HAP-1 (cell line): ENCODE measurements at places on chromosomes 16 and 17.
A peak's percentile ranks its signal among the peaks of the same experiment; 100 is the strongest.

- DNase-seq, result no peak
These were observed 11.1 kb upstream of the WFDC1 start for GRCh38 chr16:84283314-84284153.

GRCh38 chr16:67463059-67463458 lies 17.9 kb downstream of the ATP6V0D1 start:
- DNase-seq, result no peak

DNA sequence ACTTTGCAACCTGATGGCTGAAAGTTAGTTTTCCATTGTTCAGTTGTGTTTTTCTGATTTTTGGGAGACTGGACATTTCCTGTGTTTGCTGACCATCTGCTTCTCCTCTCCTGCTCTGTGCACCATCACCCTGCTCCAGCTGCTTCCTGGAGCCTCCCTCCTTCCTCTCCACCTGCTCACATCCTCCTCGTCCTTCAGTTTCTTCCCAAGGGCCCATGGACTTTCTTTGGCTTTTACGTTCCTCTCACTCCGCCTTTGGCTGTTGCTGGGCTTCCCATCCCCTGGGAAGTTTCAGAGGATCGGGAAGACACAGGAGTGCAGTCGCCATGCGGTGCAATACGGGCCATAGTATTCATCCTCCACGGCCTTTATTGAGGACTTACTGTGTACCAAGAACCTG lies 61.6 kb downstream of the TNFRSF13B start:
- DNase-seq, result no peak

- peak; percentile 70 for DNase-seq
These were observed 55.9 kb downstream of the MYO18A start for GRCh38 chr17:29124135-29124924.

- DNase-seq, result no peak
These were observed 29.7 kb downstream of the GSE1 start for GRCh38 chr16:85642762-85643358.

GRCh38 chr16:85750146-85750826 lies 610 bp downstream of the C16orf74 start:
- DNase-seq, result no peak

GRCh38 chr16:69711115-69711740 lies 15.1 kb downstream of the NQO1 start:
- DNase-seq, result no peak

GRCh38 chr16:11329891-11330290 lies 15.4 kb upstream of the RMI2 start:
- DNase-seq, result no peak

DNA sequence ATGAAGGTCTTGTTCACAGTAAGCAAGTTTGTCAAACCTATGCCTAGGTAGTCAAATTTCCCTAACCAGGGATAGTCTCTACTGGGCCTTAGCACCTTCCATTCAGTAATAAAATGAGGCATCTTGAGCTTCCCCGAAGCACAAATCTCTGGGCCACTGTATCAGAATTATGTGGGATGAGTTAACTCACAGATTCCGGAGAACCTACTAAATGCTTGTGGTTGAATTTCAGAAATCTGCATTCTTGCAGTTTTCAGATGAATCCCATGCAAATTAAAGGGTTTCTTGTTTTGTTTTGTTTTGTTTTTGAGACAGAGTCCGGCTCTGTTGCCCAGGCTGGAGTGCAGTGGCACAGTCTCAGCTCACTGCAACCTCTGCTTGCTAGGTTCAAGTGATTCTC lies 478.8 kb upstream of the HSBP1 start:
- DNase-seq, result no peak

DNA sequence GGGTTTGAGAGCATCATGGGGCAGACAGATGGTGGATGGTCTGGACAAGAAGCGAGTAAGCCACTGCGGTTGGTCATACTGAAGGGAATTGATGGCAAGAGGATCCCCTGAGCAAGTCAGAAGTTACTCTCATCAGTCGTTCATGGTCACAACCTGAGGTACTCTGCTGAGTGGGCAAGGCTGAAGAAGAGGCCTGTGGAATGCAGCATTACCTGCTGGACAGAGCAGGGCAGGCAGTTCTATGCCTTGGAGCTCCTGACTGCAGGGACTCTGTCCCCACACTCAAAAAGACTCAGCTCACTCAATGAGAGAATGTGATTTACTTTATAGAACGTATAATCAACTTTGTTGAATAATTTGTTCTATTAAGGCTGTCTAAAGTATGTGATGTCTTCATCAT lies 28.3 kb downstream of the ALDH3A2 start:
- DNase-seq, result no peak

DNA sequence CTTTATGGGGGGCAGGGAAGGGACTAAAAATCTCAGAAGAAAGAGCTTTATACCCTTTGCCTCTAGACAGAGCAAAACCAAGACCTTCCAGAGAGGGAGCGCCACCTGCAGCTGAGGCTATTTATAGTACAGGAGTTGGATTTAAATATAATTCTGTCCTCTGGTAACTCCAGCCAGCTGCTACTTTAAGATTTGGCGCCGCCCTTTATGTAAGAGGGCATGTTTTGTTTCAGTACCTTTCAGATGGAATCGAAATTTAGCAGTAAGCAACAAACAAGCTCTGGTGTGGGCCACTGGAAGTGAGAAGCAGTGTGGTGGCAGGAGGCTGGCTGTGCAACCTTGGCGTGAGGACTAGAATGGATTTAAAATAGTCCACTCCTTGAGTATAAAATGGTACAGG lies 5.2 kb upstream of the GUCY2D start:
- DNase-seq, result peak; percentile 70

GRCh38 chr17:40542558-40543411 lies 22.5 kb downstream of the CCR7 start:
- no peak for DNase-seq

DNA sequence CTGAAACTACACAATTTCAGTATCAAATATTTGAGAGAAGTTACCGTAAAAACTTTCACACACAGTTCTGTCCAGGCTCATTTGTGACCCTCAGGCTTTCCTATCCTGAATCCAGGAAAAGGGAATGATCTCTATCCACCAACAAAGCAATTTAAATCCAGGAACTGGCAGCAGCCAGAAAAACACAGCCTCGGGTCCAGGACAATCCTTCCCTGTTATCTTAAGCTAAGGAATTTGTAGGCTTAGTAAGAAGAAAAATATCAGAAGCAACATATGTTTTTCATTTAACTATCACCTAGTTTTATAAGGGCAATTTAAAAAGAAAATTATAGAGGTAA lies 47.1 kb downstream of the TEX2 start:
- no peak for DNase-seq

DNA sequence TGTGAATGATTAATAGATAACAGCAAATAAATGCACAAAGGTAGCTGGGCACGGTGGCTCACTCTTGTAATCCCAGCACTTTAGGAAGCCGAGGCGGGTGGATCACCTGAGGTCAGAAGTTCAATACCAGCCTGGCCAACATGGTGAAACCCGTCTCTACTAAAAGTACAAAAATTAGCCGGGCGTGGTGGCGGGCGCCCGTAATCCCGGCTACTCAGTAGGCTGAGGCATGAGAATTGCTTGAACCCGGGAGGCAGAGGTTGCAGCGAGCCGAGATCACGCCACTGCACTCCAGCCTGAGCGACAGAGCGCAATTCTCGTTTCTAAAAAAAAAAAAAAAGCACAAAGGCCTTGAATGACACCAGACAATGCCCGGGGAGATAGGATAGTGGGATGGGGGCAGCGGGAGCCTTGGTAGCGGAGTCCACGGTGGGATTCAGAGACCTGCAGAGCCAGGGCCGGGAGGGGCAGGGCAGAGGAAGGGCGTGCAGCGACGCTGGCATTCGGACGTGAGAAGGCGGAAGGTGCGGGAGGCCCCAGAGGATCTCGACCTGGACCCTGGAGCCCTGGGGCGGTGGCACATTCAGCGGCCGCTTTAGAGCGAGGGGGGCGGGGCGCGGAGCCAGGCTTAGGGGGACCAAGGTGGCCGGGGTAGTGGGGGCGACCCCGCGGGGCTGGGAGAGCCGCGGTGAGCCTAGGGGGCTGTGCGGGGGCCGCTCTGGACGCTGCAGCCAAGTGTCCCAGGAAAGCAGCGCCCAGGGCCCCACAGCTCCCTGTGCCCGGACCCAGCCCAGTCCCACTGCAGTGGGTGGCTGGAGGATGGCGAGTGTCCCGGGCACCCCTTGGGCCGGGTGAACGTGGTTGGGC lies 999 bp upstream of the FLYWCH2 start:
- DNase-seq, result peak; percentile 63

DNA sequence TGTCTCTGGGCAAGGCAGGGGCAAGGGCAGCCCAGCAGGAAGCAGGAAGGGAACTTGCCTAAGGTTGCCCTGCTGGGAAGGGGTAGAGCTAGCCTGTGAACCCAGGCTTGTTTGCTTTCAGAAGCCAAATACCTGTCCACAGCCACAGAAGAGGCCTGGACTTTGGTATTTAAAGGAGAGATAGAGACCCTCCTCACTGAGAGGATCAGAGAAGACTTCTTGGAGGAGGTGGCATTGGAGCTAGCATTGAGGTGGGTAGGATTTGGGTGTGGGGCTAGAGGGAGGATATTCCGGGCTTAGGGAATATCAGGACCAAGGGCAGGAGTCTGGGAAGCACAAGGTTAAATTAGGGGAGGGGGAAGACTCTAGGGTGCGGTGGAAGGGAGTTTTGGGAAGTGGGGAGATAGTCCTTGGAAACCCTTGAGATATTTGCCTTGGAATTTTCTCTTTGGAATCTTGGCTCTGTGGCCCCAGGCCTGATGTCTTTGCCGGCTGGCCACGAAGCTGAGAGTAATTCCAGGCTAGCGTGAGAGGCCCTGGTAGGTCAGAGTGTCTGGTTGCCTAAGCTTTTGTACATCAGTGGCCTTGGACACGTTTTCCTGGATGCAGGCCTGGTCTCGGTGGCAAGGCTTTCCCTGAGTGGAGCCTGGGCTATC lies 13.1 kb upstream of the ETV4 start:
- DNase-seq, result no peak

DNA sequence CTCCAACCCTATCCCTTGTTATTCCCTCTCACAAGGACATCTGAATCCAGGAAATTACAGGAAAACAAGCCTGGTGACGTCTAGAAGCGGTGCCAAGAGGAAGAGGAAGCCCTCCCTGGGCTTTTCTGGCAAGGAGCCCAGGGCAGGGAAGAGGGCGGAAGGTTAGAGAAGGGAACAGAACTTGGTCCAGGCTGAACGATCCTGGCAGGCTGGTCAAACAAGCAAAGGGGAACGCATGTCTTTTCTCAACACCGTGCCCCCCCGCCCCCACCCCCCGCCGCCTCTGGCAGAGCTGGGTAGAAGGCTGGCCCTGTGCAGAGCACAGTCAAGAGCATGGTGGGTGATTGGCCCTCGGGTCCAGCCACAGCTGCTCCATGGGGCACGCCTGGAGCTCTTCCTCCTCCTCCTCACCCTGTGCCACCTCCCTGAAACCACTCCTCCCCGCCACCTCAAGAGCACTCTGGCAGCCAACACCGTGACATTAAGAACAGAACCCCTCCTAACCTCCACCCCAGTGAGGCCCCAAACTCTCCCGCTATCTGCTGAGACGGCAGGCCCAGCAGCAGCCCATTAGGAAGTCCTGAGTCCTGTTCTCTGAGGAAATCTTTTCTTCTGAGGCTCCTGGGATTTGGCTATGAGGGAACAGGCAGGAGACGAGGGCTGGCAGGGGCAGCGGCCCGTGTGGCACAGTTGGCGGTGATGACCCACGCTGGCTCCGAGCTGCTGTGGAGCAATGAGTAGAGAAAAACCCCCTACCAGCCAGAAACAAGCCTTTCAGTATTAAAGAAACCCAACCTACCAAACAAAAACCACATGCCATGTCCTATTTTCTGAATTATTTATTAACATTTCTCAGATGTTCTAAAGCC lies 7.3 kb downstream of the C16orf86 start:
- DNase-seq, result no peak

DNA sequence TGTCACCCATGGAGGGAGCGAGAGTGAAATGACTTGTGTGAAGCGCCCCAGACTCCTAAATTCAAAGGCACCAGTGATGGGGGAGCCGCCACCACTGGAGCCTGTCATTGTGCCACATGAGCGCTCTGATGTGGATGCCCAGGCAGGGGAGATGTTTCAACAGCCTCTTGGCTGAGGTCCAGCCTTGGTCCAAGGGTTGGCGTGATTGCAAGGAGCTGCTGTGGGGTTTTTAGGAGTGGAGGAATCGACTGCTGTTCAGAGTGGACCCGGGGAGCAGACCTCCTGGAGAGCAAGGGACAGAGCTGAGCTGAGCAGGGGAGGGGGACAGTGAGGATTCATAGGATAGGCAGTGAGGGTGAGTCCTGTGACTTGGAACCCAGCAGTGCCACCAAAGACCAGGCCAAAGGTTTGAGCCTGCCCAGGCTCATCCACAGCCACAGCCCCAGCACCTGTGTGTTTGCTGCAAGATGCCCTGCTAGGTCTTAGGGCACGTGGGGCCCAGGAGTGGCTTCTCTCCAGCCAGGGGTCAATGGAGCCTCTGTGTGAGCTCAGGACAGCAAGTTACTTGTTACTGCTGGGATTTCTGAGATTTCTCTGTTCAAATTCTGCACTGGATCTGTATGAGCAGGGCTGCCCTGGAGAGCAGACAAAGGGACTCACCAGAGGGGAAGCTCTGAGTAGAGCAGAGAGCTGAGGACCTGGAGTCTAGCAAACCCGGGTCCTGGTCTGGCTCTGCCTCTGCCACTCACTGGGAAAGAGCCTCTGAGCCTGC lies 20.3 kb downstream of the RHBDL3 start:
- DNase-seq, result no peak

DNA sequence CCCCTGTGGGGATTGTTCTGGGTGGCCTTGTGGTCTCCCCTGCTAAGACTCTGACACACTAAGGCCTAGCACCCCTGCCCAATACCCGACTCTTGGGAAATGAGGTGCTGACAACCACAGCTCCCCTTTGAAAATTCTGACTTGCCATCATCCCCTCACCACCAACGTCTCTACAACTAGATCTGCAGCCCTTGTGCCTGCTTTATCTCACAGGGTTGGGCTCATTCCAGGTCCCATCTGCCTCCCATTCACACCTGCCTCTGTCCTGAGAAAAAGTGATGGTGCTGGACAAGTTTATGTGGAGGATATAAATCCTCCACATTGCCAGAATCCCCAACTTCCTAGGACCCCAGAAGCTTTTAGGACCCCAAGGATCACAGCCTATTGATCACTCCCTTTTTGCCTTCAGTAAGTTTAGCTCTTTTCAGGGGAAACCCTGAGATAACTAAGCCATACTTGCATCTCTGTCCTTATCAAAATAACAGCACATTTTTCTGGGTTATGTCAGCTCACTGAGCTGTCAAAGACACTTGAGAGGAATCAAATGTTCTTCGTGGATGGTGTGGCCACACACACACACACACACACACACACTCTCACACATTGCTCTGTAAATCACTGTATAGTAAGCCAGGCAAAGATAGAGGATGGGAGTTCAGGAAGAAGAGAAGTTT lies 136.8 kb upstream of the CES5A start:
- DNase-seq, result no peak

GRCh38 chr17:8806253-8806925 lies 7.2 kb upstream of the MFSD6L start:
- DNase-seq, result no peak

- DNase-seq, result no peak
These were observed 33.5 kb downstream of the CEP95 start for GRCh38 chr17:64540118-64540776.

- no peak for DNase-seq
These were observed 123.9 kb downstream of the XYLT1 start for GRCh38 chr16:17346621-17347569.

- DNase-seq, result no peak
These were observed 65.0 kb downstream of the AMFR start for GRCh38 chr16:56360117-56361008.
